H9 (cell line): ENCODE measurements at places on chromosomes 6 and 20. TPM values are rescaled to one million over a fixed set of nuclear protein-coding genes. Genes with fewer than 3 reads are reported as not detected.

DNA sequence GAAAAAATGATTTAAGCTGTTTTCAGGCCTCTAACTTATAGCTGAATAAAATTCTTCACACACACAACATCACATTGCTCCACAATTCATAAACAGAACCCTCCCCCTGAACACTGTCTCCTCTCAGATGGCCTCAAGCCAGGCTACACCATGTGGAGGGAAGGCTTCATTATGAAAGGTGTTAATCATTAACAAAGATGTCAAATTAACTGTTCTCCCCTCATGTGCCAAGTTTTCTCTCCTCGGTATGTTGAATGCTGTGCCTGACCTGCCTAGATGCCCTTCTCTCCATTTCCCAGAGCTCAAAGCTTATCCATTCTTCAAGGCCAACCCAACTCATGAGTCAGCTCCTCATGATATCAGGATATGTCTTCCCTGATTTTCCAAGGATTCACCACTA, 210.4 kb downstream of the GMDS start:
- H3K4me1 ChIP-seq = peaks cover 8% of the 10 kb centered on the region
- no peaks in the 10 kb centered on the region for H3K36me3 ChIP-seq
- H3K27me3 ChIP-seq = no peaks in the 10 kb centered on the region

GRCh38 chr20:57659517-57660180, 39.4 kb upstream of the ZBP1 start:
- H3K4me3 ChIP-seq = no peak overlapping the region
- no peak overlapping the region for H3K27ac ChIP-seq
- H3K27me3 ChIP-seq = no peaks in the 10 kb centered on the region
- DNase-seq = peak; percentile 24

The FAM135A gene
- total RNA-seq = 25.0 and 31.0 TPM in 2 replicates

DNA sequence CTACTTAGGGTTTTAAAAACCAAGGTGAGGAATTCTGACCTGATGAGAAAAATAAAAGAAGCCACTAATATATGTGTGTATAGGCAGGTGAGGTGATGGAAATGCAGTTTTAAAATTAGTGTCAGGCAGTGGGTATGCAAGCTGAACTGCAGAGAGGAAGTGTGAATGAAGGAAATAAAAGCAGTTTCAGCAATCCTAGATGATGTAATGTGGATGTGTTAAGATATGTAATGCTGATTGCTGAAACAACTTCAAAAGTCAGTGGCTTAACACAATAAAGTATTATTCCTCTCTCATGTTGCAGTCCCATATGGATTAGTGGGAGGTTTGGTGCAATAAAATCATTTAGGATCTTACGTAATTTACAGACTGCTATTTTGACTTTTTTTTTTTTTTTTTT, 119.9 kb upstream of the ASCC3 start:
- no peaks in the 10 kb centered on the region; the same call in 1 of the 2 replicates for H3K4me1 ChIP-seq
- DNase-seq = no peak
- H3K36me3 ChIP-seq = 0 out of 2 replicates have a peak, but pooled peaks cover 4% of the 10 kb centered on the region
- H3K27ac ChIP-seq = no peak overlapping the region
- no peaks in the 10 kb centered on the region for H3K27me3 ChIP-seq

The BMP2 gene
- total RNA-seq = 6.5 and 6.6 TPM in 2 replicates

The CPXM1 gene
- 69.0 and 70.0 TPM in 2 replicates for total RNA-seq

GRCh38 chr6:136927292-136927691, 5.2 kb downstream of the SLC35D3 start:
- no peak overlapping the region for H3K4me3 ChIP-seq
- DNase-seq = peak; percentile 51
- H3K36me3 ChIP-seq = no peaks in the 10 kb centered on the region
- no peak overlapping the region for H3K27ac ChIP-seq
- H3K27me3 ChIP-seq = peaks cover 12% of the 10 kb centered on the region; the same call in 1 of the 2 replicates
- no peaks in the 10 kb centered on the region for H3K4me1 ChIP-seq

DNA sequence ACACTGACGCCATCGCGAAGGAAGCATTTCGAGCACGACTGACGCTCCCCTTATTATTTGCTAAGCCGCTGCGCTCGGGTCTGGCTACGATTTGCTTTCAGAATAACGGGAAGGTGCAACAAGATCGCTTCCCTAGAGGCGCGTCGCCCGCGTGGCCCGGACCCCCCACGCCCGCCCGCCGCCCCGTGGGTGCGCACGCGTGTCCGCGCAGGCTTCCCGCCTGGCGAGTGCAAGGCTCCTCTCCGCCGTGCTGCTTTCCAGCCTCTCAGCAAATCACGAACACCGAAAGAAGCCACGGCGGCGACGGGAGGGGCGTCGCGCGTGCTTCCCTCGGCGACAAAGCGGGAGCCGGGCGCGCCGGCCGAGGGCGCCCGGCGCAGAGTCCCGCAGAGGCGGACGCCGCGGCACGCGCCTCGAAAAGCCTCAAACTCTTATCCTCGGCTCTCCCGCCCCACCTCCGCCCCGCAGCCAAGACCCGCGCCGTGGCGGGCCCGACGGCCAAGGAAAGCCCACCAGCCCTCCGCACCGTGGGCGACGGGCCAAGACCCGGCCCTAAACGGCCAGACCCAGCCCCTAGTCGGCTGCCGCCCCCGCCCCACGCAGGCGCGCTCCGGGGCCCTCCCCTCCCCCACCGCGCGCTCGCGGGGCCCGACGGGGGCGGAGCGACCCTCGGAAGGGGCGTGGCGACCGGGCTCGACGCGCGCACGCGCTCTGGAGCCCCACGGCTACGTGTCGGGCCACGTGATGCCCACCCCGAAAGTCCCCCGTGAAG, 987 bp upstream of the QKI start:
- peaks cover 2% of the 10 kb centered on the region; the same call in 1 of the 2 replicates for H3K36me3 ChIP-seq
- peaks cover 2% of the 10 kb centered on the region; the same call in 1 of the 2 replicates for H3K4me1 ChIP-seq
- no peaks in the 10 kb centered on the region for H3K27me3 ChIP-seq
- peak; percentile 73 for DNase-seq
- H3K4me3 ChIP-seq = peak overlapping the region; percentile 84

GRCh38 chr20:64261138-64261537, 5.6 kb downstream of the PCMTD2 start:
- H3K4me3 ChIP-seq = no peak overlapping the region
- no peaks in the 10 kb centered on the region for H3K27me3 ChIP-seq
- H3K4me1 ChIP-seq = no peaks in the 10 kb centered on the region
- no peaks in the 10 kb centered on the region; the same call in 2 of the 3 replicates for H3K36me3 ChIP-seq
- no peak overlapping the region for H3K27ac ChIP-seq

DNA sequence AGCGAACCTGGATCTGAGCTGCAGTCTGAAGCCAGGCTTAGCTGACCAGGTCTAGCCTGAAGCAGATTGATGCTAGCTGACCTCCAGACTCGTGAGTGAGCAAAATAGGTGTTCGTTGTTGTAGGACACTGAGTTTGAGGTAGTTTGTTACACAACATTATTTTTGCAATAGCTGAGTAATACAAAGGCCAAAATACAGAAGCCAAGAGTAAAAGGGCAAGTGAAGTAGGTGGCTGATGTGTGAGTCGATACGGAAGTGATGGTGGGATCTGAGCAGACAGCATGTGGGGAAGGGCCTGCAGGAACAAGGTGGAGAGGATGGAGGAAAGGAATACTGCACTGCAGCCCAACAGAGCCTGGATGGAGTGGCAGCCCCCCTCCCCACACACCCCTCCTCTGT, 8.5 kb upstream of the SPATS1 start:
- no peak overlapping the region for H3K4me3 ChIP-seq
- no peak for DNase-seq
- H3K36me3 ChIP-seq = no peaks in the 10 kb centered on the region

GRCh38 chr6:1527073-1527457, 82.7 kb upstream of the FOXC1 start:
- H3K4me1 ChIP-seq = peaks cover 3% of the 10 kb centered on the region
- no peaks in the 10 kb centered on the region for H3K36me3 ChIP-seq
- H3K27me3 ChIP-seq = peaks cover 2% of the 10 kb centered on the region; the same call in 1 of the 2 replicates
- no peak overlapping the region for H3K27ac ChIP-seq

- H3K4me1 ChIP-seq = no peaks in the 10 kb centered on the region
- no peak overlapping the region for H3K27ac ChIP-seq
- no peaks in the 10 kb centered on the region for H3K27me3 ChIP-seq
- no peaks in the 10 kb centered on the region for H3K36me3 ChIP-seq
These were observed 531.5 kb downstream of the COL12A1 start for GRCh38 chr6:74674377-74674776.

DNA sequence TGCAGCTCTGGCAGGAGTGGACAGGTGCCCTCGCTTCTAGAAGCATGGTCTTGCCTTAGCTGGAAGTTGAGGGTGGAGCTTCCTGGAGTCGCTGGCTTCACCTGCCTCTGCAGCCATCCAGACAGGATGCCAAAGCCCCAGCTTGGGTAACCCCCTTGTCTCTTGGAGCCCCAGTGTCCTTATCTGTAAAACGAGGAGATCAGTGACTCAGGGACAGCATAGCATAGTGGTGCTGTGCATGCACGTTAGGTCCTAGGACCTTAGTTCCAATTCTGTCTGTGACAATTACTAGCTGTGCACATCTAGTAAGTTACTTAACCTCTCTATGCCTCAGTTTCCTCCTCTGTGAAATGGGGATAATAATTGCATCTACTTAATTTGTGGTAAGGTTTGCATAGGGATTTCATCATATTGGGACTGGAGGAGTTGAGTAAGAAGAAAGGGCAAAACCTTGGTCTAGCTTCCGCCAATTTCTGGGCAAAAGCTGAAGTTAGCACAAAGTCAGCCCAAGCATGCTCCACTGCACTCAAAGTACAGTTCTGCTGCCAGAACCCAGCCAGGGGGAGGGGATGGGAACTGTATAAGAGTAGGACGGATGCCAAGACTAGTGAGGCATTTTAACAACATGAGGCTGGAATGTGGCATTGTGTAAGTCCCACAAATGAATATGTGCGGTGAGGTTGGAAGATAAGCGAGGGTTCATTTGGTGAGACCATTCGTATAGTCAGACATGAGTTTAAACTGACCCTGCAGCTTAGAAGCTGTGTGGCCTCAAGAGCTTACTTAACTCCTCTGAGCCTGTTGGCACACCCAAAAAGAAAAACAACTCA, 24.5 kb downstream of the TOX2 start:
- H3K36me3 ChIP-seq = no peaks in the 10 kb centered on the region
- 0 out of 2 replicates have a peak, but pooled peaks cover 7% of the 10 kb centered on the region for H3K4me1 ChIP-seq
- no peaks in the 10 kb centered on the region for H3K27me3 ChIP-seq
- H3K27ac ChIP-seq = no peak overlapping the region
- no peak for DNase-seq
- H3K4me3 ChIP-seq = no peak overlapping the region

- no peaks in the 10 kb centered on the region for H3K27me3 ChIP-seq
- H3K27ac ChIP-seq = no peak overlapping the region
- H3K4me3 ChIP-seq = no peak overlapping the region
- DNase-seq = no peak
- H3K4me1 ChIP-seq = peaks cover 2% of the 10 kb centered on the region; the same call in 1 of the 2 replicates
- H3K36me3 ChIP-seq = no peaks in the 10 kb centered on the region
These were observed 564.8 kb downstream of the LMBRD1 start for GRCh38 chr6:69232008-69232407.

DNA sequence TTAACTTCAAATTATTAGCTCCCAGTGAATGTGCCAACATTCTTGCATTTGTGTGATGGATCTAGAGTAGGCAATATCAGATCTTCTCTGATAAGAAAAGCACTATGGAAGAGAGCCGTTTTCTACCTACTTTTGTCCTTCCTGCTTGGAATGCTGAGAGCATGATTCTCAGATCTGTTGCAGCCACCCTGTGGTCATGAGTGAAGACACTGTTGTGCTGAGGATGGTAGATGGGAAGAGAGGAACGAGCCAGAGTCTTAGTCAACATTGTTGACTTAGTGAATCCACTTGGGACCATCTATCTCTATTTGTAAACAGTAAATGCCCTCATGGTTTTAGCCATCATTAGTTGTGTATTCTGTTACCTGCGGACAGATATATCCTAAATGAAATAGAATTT, 202.6 kb downstream of the CD109 start:
- H3K4me1 ChIP-seq = no peaks in the 10 kb centered on the region
- H3K27me3 ChIP-seq = no peaks in the 10 kb centered on the region
- H3K36me3 ChIP-seq = peaks cover 5% of the 10 kb centered on the region; the same call in 1 of the 3 replicates
- no peak overlapping the region for H3K27ac ChIP-seq

DNA sequence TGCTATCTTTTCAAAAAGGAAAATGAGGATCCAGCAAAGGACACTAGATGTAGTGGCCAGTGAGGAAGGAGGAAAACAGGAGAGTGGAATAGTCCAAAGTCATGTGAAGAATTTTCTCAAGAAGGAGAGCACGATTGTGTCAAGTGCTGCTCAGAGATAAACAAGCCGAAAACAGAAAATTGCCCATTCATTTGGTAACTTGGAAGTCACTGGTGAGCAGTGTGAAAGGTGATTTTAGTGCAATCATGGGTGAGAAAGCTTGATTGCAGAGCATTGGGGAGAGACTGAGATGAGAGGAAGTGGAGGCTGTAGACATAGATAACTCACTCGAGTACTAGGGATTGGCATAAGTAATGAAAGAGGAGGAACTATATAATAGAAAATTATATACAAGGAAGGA, 26.0 kb upstream of the PRDM1 start:
- no peaks in the 10 kb centered on the region for H3K36me3 ChIP-seq
- DNase-seq = no peak
- H3K4me1 ChIP-seq = peaks cover 3% of the 10 kb centered on the region
- H3K4me3 ChIP-seq = no peak overlapping the region

DNA sequence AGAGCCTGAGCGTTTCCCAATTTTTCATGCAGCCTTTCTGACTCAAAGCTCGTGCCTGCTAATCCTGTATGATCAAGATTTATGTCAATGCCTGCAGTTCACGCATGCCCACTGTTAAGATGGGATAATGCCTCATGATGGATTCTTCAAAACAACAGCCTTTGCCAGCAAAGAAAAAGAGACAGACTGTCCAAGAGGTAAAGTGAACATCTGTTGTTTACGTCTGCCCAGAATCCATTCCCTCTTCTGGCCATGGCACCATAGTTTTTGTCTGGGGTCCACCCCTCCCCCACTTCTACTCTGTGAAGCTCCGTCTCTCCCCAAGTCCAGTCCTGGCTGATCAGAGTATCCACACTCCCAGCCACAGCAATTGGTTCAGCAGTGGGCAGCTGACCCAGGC, 91.9 kb upstream of the EYA2 start:
- no peak overlapping the region for H3K27ac ChIP-seq
- no peaks in the 10 kb centered on the region for H3K36me3 ChIP-seq
- no peaks in the 10 kb centered on the region for H3K27me3 ChIP-seq
- no peak overlapping the region for H3K4me3 ChIP-seq

GRCh38 chr20:36754656-36755222, 8.8 kb upstream of the NDRG3 start:
- H3K4me3 ChIP-seq = no peak overlapping the region
- H3K27ac ChIP-seq = no peak overlapping the region
- no peaks in the 10 kb centered on the region for H3K27me3 ChIP-seq
- peak; percentile 63 for DNase-seq

GRCh38 chr6:153735761-153736160, 303.3 kb upstream of the OPRM1 start:
- H3K4me3 ChIP-seq = no peak overlapping the region
- H3K27me3 ChIP-seq = no peaks in the 10 kb centered on the region
- no peaks in the 10 kb centered on the region for H3K4me1 ChIP-seq

- H3K4me3 ChIP-seq = no peak overlapping the region
- H3K4me1 ChIP-seq = 0 out of 2 replicates have a peak, but pooled peaks cover 2% of the 10 kb centered on the region
- no peak for DNase-seq
- H3K27ac ChIP-seq = no peak overlapping the region
These were observed 190.2 kb downstream of the BMP7 start for GRCh38 chr20:57076152-57076652.

DNA sequence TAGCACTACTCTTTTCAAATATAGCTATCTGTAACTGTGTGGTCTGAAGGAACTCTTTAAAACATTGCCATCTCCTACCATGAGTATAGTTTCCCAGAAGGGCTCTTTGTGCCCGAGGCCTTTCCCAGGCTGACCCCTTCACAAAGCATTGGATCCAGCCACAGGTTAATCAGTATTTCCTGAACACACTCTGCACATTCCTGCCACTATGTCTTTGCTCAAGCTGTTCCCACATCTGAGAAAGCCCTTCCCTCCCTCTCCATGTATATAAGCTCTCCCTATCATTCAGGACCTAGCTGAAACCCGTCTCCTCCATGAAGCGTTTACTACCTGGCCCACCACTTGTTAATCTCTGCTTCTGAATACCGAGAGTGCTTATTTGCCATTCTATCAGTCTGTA, 47.8 kb upstream of the PKHD1 start:
- no peak overlapping the region for H3K27ac ChIP-seq
- no peaks in the 10 kb centered on the region for H3K27me3 ChIP-seq
- no peak for DNase-seq
